ENCODE measurements at places on chromosomes 3 and 15.

DNA sequence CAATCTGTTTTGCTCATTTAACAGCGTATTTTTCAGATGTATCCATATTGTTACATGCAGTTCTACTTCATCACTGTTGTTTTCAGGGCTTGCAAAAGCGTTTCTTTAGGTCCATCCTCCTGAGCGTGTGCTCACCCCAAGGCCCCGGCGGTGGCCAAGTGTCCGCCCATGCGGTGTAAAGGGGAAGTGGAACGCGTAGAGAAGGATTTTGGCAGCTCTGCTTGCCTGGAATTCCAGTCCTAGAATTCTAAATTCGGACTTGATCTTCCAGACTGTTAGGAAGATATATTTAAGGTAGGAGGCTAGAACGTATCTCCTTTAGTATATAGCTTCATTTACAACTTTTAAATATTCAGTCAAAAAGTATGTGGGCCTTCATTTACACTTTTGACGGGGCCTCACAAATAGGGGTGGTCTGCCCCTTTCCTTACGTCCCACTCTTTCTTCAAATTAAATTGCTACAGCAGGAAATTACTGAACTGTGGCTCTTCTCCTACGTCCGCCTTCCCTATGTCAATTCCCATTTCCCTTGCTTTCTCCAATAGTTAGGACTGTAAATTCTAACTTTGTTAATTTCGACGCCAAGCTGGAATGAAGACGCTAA is 609 bp upstream of the TBC1D23 start:
- peak; percentile 64 for DNase-seq

- DNase-seq = peak; percentile 85
These were observed 73.8 kb upstream of the ZBED2 start for GRCh38 chr3:111668888-111669488.

GRCh38 chr3:183924543-183924942 is 39.9 kb upstream of the PARL start:
- DNase-seq = no peak

DNA sequence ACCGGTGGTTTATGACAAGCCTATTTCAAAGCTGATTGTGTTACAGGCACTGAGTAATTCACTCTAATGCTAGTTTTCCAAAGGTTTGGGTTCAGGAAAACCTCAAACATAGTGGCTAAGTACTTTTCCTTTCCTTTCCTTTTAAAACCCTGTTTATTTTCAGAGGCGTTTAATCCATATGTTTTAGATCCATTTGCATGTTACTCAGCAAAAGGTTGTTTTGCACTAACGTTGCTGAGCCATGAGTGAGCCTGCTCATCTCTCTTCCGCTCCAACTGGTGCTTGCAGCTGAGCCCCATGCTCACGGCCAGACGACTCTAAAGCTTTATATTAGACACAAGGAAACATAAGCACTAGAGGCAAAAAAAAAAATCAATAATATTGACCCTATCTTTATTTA is 9.4 kb downstream of the CEMIP start:
- DNase-seq = no peak

GRCh38 chr15:91776104-91776503 is 77.4 kb upstream of the SLCO3A1 start:
- no peak for DNase-seq

All from SW480 (cell line).